ENCODE measurements at places on chromosomes 1 and 21. TPM values are rescaled to one million over a fixed set of nuclear protein-coding genes. Genes with fewer than 3 reads are reported as not detected.

- no peak for DNase-seq
- no peaks in the 10 kb centered on the region for H3K27me3 ChIP-seq
- no peak overlapping the region for H3K27ac ChIP-seq
Measured at GRCh38 chr21:31370893-31371544, 27.0 kb upstream of the TIAM1 start.

DNA sequence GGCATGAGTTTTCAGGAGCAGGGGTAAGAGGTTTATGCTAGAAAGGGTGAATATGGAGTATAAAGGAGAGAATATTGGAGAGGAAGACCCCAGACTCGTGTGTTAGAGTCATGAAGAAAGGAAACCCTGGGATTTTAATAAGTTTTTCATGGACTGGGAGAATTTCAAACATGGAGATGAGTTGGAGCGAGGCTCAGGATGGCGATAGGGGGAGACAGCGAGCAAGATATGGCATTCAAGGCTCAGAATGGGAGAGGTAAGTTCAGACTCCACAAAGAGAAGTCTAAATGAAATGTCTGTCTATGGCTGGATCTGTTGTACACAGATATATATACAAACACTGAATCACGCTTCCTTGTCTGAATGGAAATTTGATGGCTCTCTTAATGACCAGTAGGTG lies 92.5 kb downstream of the LRRC40 start:
- no peak for DNase-seq
- no peak overlapping the region for H3K27ac ChIP-seq
- H3K36me3 ChIP-seq: no peaks in the 10 kb centered on the region
- no peaks in the 10 kb centered on the region for H3K4me1 ChIP-seq

DNA sequence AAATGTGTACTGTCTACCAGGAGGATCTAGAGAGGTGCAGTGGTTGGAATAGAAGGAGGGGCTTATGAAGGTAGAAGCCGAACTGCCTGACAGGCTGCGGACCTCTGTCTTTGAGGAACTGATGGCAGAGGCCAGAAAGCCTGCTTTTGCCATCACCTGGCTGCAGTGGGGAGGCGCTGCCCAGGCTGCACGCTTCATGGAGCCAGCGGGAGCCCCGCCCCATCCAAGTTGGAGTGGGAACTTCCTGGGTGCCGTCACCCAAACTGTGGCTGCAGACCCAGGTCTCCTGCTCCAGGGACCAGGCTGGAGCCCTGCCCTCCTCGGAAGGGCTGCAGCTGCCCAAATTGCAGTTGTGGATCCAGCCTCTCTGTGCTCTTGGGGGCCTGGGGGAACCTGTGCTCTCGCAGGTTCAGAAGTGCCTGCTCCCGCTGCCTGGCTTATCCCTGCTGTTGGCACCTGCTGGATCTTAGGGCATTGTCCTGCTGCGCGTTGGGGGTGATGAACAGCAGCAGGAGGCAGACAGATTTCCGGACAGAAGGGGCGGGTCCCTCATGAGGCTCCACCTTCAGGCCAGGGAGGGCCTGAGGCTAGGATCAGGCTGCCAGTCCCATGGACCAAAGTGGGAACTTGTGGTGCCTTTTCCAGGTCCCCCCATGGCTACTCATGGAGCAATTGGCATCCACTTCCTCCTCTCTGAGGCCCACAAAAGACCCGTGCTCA lies 118.0 kb upstream of the PLPPR4 start:
- no peak overlapping the region for H3K4me3 ChIP-seq
- H3K27me3 ChIP-seq: no peaks in the 10 kb centered on the region
- DNase-seq: no peak
- no peaks in the 10 kb centered on the region for H3K36me3 ChIP-seq
- no peak overlapping the region for H3K27ac ChIP-seq

DNA sequence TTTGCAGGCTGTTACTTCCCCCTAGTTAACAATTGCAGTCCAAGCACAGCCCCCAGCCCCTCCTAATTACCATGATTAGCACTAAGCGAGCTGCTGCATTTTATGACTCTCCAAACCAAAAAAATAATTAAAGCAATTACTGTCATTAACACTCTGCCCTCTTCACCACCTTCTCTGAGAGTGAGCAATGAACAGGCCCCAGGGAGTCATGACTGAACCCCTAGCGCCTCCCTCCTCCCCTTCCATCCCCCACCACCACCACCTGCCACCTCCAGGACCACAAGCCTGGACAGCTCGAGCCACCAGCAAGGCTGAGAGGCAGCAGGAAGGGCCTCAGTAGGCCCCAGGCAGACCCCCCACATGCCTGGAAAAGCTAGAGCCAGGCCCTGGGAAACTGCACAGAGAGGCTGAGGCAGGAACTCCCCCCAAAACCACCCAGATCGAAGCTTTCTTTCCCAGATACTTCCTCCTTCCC lies 35.5 kb upstream of the ZC3H12A start:
- H3K4me1 ChIP-seq: no peaks in the 10 kb centered on the region
- H3K27me3 ChIP-seq: peaks cover 39% of the 10 kb centered on the region
- no peak overlapping the region for H3K4me3 ChIP-seq
- H3K36me3 ChIP-seq: no peaks in the 10 kb centered on the region

- no peaks in the 10 kb centered on the region for H3K27me3 ChIP-seq
- H3K36me3 ChIP-seq: peaks cover 8% of the 10 kb centered on the region
- DNase-seq: no peak
- H3K4me3 ChIP-seq: no peak overlapping the region
Measured at GRCh38 chr1:19342894-19343616, 30.9 kb downstream of the SLC66A1 start.

DNA sequence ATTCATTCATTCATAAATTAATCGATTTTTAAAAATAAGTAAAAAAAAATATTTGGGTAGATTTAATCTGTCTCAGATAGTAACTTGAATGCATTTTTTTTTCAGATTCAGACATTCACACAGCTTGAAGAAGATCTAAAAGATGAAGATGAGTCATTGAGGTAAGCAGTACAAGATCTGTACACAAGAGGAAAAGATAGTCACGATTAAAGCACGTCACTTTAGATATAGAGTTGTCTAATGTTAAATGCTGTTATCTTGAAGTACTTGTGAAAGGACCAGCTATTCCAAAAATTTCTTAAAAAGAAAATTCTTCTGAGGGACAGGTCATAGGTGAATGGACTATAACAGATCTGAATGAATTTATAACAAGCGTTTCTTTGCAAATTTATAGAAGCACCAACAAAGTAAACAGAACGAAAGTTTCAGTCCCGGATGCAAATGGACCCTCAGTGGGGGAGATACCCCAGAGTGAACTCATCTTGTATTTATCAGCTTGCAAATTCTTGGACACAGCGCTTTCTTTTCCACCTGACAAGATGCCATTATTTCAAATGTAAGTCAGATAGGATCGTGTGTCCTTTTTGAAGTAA lies 31.2 kb upstream of the MORC3 start:
- no peak overlapping the region for H3K4me3 ChIP-seq
- H3K27me3 ChIP-seq: no peaks in the 10 kb centered on the region
- no peak overlapping the region for H3K27ac ChIP-seq
- DNase-seq: no peak
- peaks cover 26% of the 10 kb centered on the region for H3K36me3 ChIP-seq

DNA sequence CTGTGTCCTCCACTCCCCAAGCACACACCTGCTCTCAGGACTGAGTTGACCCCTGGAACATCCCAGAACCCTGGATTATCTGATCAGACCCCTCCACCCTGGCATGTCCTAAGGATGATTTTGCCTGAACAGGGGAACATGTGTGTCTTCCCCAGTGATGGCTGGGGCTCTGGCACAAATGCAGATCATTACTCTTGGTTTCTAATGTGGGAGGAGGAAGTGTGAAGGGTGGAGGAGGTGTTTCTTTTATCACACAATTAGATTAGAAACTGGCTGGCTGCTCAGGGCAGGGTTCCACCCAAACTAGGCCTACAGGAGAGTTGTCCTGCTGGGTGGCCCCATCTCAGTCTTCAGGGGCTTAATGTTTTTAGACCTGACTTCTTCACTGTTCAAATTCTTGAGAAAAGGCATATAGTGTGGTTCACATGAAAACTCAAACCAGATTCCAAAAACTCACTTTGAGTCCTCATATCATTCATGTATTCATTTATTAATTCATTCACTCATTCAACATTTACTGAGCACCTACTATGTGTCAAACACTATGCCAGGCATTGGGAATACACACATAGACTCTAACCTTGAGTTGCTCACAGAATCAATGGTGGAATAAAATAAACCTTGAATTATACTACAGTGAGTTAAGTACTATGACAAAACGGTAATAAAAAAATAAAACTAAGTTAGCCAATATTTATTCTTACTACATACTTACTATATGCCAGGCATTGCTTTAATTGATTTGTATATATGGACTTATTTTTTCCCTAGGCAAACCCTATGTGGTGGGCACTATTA lies 221.8 kb upstream of the JUN start:
- H3K4me1 ChIP-seq: peaks cover 65% of the 10 kb centered on the region
- peak overlapping the region; percentile 88 for H3K4me3 ChIP-seq
- H3K27ac ChIP-seq: peak overlapping the region; percentile 27
- DNase-seq: no peak
- no peaks in the 10 kb centered on the region for H3K36me3 ChIP-seq
- H3K27me3 ChIP-seq: no peaks in the 10 kb centered on the region

- H3K27ac ChIP-seq: peak overlapping the region; percentile 5
- no peak overlapping the region for H3K4me3 ChIP-seq
- no peak for DNase-seq
- H3K4me1 ChIP-seq: no peaks in the 10 kb centered on the region
- H3K36me3 ChIP-seq: no peaks in the 10 kb centered on the region
Measured at GRCh38 chr1:98179151-98179773, 258.4 kb upstream of the DPYD start.

DNA sequence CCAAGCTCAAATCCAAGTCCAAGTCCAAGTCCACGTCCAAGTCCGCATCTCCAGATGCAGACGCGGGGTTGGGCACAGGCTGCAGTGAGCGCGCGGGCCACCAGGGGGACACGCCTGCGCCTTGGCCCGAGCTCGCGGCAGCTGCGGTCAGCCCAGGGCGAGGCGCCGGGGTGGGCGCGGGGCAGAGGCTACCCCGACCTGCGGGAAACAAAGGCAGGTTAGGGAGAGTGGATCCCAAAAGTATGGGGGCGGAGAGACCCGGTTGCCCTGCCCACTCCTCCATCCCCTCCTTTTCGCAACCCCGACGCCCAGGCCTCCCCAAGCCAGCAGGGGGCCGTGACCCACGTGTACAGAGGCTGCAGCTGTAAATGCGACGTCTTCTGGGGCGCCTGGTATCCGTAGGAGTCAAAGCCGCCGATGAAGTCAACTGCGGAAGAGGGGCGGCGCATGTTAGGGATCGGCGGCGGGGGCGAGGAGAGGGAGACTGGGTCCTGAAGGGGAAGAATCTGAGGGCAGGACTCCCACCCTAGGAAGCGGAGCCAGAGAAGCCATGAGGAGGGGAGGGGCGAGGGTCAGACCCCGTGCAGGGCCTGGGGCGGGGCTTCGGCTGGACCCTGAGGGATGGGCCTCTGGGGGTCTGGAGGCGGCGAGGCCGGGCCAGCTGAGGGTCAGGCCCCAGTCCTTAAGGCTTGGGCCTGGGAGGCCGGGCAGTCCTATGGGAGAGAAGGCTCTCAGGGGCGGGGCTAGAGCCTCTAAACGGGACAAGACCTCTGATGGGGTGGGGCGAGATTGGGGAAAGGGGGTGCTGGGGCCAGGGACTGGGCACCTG lies 58.0 kb downstream of the NKAIN1 start:
- H3K27me3 ChIP-seq: peaks cover 59% of the 10 kb centered on the region
- no peak overlapping the region for H3K4me3 ChIP-seq
- H3K36me3 ChIP-seq: no peaks in the 10 kb centered on the region
- no peak overlapping the region for H3K27ac ChIP-seq

DNA sequence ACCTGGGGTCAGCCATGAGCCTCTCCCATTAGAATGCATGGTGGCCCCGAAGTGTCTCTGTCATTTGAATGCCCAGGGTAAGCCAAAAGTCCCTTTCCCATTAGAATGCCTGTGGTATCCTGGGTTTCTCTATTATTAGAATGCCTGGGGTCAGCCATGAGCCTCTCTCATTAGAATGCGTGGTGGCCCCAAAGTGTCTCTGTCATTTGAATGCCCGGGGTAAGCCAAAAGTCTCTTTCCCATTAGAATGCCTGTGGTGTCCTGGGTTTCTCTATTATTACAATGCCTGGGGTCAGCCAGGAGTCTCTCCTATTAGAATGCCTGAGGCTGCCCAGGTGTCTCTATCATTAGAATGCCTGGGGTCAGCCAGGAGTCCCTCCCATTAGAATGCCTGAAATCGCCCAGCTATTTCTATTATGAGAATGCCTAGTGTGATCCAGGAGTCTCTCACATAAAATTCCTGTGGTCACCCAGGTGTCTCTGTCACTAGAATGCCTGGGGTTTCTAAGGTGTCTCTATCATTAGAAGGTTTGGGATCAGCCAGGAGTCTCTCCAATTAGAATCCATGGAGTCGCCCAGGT lies 65.5 kb downstream of the RNF187 start:
- H3K27me3 ChIP-seq: peaks cover 36% of the 10 kb centered on the region
- no peak for DNase-seq
- peaks cover 5% of the 10 kb centered on the region for H3K4me1 ChIP-seq
- H3K27ac ChIP-seq: no peak overlapping the region
- no peak overlapping the region for H3K4me3 ChIP-seq

DNA sequence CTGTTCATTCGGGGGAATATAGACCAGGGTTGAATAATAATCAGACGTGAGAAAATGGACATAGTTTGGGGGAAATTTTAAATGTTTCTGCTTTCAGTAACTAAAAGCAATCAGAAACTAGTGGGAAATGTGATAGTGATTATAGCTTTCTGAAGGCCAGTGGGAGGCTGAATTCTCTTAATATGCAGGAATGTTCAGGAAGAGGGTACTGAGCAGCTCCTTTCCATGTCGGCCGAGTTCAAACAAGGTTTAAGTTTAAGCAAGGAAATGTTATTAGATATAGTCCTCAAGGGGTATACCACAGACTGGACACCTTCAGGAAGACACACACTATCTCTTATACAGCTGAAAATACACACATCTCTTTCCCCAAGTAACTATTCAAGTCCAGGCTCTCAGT lies 105.5 kb downstream of the HHAT start:
- no peak overlapping the region for H3K4me3 ChIP-seq
- H3K36me3 ChIP-seq: no peaks in the 10 kb centered on the region
- H3K27ac ChIP-seq: no peak overlapping the region
- H3K4me1 ChIP-seq: no peaks in the 10 kb centered on the region

The DIRAS3 gene
- not detected for polyA plus RNA-seq

The ADPRS gene
- 22.1 TPM for polyA plus RNA-seq

The OR2T11 gene
- polyA plus RNA-seq: not detected

The RNF187 gene
- polyA plus RNA-seq: 40.0 TPM

The LDLRAP1 gene
- 25.9 TPM for polyA plus RNA-seq

The S100A7 gene
- not detected for polyA plus RNA-seq

The JAM2 gene
- polyA plus RNA-seq: 6.8 TPM
